ENCODE measurements at places on chromosomes 11 and 22.

GRCh38 chr11:84740050-84740449 is 887.1 kb downstream of the DLG2 start:
- DNase-seq = no peak

- no peak for DNase-seq
These were observed 274.4 kb upstream of the CCDC179 start for GRCh38 chr11:23134627-23135026.

DNA sequence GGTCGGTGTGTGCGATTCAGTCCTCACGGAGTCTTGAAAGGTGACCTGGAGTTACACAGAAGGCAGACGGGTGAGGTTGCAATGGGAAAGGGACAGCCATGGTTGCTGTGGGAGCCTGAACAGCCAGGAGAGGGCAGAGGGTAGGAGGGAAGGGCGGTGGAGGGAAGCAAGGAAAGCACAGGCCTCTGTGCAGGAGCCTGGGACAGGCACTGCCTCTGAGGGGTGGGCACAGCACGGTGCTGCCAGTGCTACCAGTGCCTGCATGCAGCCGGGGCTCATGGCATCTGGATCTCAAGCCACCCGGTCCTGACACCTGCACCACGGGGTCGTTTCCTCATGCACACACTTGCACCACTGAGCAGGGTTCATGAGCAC is 401.0 kb downstream of the TBC1D22A start:
- no peak for DNase-seq

- DNase-seq = no peak
These were observed 17.2 kb downstream of the SLC25A18 start for GRCh38 chr22:17580441-17581031.

DNA sequence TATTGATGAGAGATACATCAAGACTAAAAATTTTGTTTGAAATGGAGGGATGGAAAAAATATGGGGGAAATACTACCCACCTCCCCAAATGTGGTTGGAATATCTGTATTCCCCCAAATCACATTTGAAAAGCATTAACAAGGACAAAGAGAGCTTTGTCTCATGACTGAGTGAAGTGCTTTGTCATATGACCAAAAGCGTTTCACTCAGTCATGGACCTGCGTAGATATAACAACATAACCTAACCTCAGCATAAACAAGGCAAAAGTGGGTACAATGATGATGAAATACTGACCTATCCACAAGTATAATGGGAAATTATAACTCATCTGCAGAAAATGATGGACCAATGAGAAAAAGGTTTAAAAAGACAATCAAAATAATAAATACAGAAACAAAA is 418.3 kb downstream of the TBC1D22A start:
- DNase-seq = no peak

DNA sequence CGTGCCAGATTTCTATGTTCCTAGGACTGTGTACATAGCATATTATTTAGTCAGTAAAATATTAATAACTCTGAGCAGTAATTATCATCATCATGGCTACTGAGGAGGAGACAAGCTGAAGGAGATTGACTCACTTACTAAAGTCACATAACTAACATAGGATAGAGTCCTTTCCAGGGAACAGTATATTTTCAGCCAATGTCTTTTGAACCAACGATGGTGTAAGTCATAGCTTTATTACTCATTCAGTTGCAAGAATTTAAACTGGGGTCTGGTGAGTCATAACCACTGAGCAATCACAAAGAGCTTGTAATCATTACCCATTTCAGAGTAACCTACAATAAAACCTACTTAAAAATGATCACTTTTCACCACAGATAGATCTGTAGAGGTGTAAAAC is 1564.8 kb upstream of the TENM4 start:
- DNase-seq = no peak

GRCh38 chr11:74634537-74634936 is 42.2 kb downstream of the POLD3 start:
- no peak for DNase-seq

DNA sequence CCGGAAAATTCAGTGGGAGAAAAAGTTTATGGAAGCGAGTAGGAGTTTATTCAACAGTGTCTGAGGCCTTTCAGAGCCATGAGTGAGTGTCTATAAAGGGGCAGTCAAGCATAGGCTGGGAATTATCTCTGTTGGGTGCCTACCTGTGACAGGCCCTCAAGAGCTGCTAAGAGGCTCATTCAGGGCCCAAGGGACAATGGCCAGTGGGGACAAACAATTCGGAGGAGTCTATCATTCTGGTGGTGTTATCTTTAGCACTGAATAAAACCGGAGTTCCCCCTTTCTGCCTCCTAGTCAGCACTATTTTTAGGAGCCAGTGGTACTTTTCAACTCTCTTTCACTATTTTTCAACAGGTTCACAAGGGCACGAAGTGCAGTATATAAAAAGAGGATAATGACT is 89.5 kb upstream of the HTATIP2 start:
- no peak for DNase-seq

DNA sequence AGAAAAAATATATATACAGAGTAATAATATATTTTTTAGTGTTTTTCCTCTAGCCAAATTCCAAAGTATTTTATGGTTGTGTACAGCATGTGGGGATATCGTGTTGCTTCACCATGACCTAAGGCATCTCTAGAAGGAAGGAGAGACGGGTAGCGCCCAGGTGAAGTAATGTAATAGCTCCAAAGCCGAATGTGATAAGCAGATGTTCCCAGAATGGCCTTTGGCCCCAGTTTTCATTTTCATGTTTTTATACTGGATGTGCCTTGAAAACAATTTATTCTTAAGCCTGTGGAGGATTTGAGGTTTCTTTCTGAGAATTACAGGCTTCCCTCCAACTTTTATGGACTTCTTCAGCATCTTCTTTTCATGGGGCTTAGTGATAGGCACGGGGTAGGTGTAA is 587.9 kb upstream of the KIRREL3 start:
- no peak for DNase-seq

- DNase-seq = no peak
These were observed 102.7 kb downstream of the NECTIN1 start for GRCh38 chr11:119626197-119626841.

GRCh38 chr22:44755956-44756361 is 3.6 kb downstream of the ARHGAP8 start:
- no peak for DNase-seq

GRCh38 chr22:27877501-27877900 is 41.6 kb downstream of the PITPNB start:
- no peak for DNase-seq

GRCh38 chr11:28086569-28086968 is 21.4 kb downstream of the KIF18A start:
- DNase-seq = no peak

DNA sequence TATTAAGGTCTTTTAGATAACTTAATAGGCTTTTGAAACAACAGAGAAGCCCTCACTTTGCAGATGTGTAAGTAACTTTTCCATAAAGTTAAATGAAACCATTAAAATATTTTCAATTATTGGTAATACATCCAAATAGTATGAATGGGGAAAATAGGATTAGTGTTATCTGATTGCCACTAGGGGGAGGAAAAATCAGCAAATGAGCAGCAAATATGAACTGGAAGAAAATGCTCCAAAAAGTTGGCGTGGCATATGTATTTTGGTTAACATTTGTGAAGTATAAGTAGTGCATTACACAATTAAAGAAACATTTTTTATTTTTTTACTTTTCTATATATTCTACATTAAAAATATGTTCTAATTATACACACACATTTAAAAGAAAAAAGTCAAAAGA is 259.8 kb upstream of the ANO5 start:
- no peak for DNase-seq

DNA sequence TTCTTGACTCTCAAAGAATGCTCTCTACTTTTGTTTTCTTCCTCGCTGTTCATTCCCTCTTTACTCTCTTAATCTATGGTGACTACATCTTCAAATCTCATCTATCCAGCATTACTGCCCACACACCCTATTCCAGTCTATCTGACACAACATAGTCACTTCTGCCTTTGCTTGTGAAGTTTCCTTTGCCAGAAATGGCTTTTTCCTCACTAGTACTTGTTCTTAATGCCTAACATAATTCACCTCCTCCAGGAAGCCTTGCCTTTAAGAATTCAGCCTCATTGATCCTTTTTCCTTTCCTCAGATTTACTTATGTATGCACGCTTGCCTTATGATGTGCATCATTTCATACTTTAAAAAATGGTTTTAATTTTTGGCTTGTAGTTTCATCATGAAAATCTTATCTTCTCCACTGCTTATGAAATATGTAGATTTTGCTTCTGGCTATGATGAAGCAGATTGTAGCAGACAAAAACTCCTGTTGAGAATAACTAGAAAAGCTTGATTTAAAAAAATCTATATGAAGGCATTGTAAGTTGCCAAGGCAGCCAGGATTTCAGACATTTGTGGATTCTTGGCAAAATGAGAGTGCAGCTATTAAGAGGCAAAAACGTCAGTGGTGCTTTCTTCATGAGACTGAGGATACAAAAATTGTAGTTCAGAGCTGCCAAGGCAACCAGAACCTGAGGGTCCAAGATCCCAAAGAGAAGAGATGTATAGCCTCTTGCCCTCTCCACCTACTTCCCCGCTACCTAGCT is 31.8 kb downstream of the RNF169 start:
- DNase-seq = no peak

DNA sequence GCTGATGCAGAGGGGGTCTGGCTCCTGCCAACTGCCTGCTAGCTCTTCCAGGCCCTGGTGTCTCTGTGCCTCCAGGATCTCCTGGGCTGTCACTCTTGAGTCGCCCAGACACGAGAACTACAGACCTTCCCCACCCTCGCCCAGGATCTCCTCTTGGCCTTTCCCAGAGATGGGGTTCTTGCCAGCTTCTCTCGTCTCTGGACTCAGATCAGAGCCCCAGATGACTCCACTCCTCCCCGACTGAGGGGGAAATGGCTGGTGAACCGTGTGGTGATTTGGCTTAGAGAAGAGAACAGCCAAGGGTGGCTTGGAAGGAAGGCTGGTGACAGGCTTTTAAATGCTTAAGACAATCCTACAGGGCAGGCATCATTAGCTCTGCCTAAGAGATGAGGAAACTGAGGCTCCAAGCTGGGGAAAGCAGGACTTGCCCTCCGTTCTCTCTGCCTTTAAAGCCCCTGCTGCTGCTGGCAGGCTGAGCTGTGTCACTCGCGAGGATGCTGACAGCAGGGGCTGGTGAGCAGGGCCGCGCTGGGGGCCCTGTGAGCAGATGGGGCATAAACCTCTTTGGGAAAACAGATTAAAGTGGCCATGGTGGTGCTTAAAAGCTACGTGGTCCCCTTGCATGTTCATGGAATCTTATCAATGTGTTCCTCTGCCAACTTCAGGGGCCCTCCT is 90.3 kb upstream of the THY1 start:
- DNase-seq = no peak

- no peak for DNase-seq
These were observed 38.9 kb upstream of the CCDC34 start for GRCh38 chr11:27401833-27402316.

GRCh38 chr11:129729216-129729615 is 86.4 kb upstream of the TMEM45B start:
- DNase-seq = no peak

DNA sequence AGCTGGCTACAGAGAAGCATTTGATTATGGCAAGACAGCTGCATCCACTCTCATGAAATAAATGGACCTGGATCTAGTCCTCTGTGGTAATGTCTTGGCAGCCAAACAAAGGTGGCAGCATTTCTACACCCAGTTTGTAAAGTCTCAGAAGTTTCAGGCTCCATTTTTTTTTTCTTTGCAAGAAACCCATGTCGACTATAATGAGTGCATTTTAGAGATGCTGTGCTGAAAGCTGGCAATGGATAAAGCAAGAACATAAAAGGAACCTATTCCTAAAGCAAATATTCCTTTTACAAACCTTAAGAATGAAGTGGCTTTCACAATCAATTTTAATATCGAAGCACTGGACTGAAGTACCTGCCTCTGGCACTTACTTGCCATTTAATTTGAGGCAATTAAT is 33.5 kb downstream of the THAP12 start:
- no peak for DNase-seq

DNA sequence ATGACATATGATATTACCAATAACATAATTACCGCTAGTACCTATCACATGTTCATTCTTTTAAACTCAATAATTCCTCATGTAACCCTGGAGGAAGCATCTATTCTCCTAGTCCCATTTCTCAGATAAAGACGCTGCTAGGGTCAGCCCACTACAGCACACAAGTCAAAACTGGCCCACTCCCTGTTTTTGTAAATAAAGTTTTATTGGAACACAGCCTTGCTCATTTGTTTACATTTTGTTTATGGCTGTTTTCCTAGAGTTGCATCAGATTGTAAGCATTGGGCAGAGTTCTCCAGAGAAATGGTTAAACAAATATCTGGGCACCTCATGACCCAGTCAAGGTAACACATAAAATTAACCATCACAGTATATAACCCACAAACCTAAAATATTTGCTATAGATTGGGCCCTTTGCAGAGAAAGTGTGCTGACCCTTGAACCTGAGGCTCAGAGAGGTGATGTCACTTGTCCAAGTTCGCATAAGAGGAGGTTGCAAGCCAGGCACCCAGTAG is 36.8 kb downstream of the MN1 start:
- DNase-seq = no peak

DNA sequence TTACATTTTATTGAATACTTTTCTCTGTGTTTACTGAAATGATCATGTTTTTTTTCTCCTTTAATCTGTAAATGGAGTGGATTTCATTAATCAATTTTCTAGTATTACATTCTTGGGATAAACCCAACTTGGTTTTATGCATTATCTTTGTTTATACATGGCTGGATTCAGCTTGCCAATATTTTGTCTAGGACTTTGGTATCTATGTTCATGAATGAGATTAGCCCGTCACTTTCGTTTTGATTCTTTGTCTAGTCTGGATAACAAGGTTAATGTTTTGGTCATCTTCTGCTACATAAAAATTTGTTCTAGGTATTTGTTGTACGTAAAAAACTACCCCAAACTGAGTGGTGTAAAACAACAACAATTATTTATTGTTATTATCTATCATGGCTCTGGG is 127.9 kb upstream of the PAX6 start:
- no peak for DNase-seq

- no peak for DNase-seq
These were observed 3.4 kb upstream of the PIM3 start for GRCh38 chr22:49956914-49957825.

DNA sequence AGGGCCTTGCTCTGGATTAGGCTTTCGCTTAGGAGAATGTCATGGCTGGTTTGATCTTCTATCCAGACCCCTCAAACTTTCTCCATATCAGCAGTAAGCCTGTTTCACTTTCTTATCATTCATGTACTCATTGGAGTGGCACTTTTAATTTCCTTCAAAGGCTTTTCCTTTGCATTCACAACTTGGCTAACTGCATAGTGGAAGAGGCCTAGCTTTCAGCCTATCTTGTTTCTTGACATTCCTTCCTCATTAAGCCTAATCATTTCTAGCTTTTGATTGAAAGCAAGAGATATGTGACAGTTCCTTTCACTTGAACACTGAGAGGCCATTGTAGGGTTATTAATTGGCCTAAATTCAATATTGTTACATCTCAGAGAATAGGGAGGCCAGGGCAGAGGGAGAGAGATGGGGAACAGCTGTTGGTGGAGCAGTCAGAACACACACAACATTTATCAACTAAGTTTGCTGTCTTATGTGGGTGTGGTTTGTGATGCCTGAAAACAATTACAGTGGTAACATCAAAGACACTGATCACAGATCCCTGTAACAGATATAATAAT is 37.7 kb upstream of the APOBEC3A start:
- DNase-seq = no peak
